Anterior cingulate cortex (tissue), 58 donors: ENCODE measurements at places on chromosomes 1 and 21.

DNA sequence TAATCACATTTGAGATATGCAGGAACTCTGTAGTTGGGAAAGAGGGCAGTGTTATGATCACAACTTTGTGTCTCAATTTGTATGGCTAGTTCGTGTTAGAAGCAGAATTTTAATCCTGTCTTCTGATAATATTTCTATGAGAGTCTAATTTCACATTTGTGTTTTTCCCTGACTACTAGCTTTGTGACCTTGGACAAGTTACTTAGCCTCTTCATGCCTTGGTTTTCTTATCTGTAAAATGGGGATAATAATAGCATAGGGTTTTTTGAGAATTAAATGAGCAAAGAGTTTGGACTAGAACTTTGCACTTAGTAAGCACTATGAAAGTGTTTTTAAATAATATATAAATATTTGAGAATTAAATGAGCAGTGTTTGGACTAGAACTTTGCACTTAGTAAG, 24.9 kb upstream of the SCAF4 start:
- no peak for DNase-seq

DNA sequence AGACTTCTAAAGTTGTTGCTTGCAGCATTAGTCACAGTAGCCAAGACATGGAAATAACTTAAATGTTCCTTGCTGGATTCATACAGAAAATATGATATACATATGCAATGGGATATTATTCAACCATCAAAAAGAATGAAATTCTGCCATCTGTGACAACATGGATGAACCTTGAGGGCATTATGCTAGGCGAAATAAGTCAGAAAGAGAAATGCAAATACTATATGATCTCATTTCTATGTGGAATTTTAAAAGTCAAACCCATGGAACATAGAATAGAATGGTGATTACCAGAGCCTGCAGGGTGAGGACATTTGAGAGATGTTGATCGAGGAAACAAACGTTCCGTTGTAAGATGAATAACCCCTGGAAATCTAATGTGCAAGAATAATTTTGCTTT, 43.0 kb downstream of the CRB1 start:
- DNase-seq, result no peak

- no peak for DNase-seq
Measured at GRCh38 chr1:36583980-36584782, 101.5 kb upstream of the CSF3R start.

GRCh38 chr1:171805395-171806115, 24.1 kb downstream of the METTL13 start:
- no peak for DNase-seq

GRCh38 chr1:30191154-30191702, 532.2 kb downstream of the MATN1 start:
- DNase-seq, result no peak

GRCh38 chr1:97726386-97726785, 194.4 kb downstream of the DPYD start:
- DNase-seq, result no peak
